CD4-positive, alpha-beta T cell treated with Interferon gamma for 1 hour (primary cell): ENCODE measurements at places on chromosomes 1 and 21.

- DNase-seq: no peak
Measured at GRCh38 chr1:194503209-194503608, 1316.8 kb upstream of the B3GALT2 start.

DNA sequence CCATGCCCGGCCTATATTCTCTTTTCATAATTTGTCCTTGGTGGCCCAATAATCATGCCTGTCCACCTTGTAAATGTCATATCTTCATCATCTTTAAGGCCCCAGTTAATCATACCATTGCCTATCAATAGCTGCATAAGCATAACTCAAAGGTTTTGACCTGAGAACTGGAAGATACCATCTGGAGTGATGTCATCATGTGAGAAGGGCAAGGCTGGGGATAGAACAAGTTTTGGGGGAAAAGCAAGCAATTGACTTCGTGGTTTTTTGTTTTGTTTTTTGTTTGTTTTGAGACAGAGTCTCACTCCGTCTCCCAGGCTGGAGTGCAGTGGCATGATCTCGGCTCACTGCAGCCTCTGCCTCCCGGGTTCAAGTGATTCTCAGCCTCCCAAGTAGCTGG is 6.2 kb downstream of the UBIAD1 start:
- no peak for DNase-seq

- DNase-seq: no peak
Measured at GRCh38 chr1:216890871-216891270, 167.6 kb upstream of the ESRRG start.

DNA sequence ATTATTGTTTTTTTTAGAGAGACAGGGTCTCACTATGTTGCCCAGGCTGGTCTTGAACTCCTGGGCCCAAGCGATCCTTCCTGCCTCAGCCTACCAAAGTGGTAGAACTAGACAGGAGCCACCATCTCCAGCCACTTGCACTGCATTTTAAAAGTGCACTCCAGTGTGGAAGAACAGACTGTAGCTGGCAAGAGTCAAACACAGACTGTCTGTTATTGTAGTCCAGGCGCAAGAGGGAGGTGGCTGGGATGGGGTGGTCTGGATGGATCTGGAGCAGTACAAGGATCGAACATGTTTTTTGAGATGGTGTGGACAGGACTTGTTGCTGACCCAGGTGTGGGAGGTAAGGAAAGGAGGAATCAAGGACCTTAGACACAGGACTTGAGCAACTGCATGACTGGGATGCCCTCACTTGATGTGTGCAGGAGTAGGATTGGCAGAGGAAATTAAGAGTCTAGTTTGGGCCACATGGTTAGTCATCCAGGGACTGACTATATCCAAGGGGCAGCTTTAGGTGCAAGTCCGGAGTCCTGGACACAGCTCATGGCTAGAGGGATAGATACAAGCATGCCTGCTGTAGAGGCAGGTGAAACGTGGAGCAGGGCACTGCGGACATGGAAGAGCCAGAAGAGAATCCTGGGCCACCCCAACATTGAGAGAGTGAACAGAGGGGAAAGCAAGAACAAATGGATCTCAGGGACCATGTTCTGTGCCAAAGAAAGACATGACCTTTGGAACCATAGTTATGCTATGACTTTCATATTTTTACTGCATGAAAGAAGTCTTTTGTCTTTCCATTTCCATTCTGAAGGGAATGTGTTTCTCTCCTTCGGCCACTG is 42.0 kb downstream of the ELK4 start:
- DNase-seq: no peak

GRCh38 chr1:24284156-24284471 is 35.0 kb upstream of the GRHL3 start:
- DNase-seq: no peak

- DNase-seq: no peak
Measured at GRCh38 chr21:27329255-27329851, 362.5 kb upstream of the ADAMTS5 start.

DNA sequence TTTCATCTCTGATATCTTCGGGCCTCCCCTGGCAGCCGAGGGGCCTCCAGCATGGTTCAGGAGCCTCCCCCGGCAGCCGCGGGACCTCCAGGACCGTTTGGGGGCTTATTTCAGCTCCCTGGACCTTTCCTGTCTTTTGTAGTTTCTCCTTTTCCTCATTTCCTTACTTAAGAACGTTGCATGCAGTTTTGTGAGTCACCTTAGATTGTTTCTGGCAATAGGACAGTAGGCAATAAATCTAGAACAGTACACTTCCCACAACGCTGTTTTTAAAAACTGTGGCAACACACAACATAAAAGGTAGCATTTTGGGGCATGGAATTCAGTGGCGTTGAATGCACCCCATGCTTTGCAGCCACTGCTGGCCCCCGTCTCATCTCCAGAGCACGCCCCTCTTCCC is 24.4 kb downstream of the FAAP20 start:
- DNase-seq: no peak

GRCh38 chr1:113876176-113876575 is 4.7 kb upstream of the PTPN22 start:
- no peak for DNase-seq

DNA sequence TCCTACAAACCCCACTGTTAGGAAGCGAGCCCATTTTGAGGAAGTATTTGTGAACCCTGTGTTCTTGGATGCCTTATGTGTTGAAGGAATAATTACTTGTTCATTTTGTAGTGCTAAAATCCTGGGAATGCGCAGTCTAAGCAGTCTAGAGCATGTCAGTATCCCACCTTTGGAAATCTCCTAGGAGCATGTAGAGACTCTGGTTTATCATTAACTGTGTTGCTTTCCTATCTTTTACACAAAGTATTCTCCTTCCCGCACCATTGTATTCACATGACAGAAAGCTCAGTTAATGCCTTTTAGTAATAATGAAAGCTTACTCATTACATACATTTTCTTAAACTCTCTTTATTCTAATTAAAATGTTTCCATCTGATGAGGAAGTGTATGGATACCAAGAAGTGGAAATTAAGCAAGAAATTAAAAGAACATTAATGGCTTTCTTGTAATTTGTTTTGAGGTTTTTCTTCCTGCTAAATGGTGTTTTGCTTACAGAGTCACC is 99.4 kb downstream of the CAMTA1 start:
- no peak for DNase-seq
